Ureter (tissue), 1 donor: ENCODE measurements at places on chromosomes 12 and 14. TPM values are rescaled to one million over a fixed set of nuclear protein-coding genes. Genes with fewer than 3 reads are reported as not detected.

STYK1 gene
- 13.2 TPM for total RNA-seq

HCAR3 gene
- total RNA-seq, result 12.3 TPM

SIX4 gene
- 7.3 TPM for total RNA-seq

GNPTAB gene
- total RNA-seq, result 57.0 TPM

NKX2-1 gene
- not detected for total RNA-seq

CEBPE gene
- not detected for total RNA-seq

SLC38A4 gene
- 37.1 TPM for total RNA-seq

OR4E2 gene
- not detected for total RNA-seq

LRRIQ1 gene
- total RNA-seq, result 3.2 TPM

NDRG2 gene
- total RNA-seq, result 188 TPM

RCOR1 gene
- 21.9 TPM for total RNA-seq

KLRC1 gene
- total RNA-seq, result 3.3 TPM

RDH12 gene
- 0.21 TPM for total RNA-seq

FGF6 gene
- not detected for total RNA-seq

GLT8D2 gene
- 13.3 TPM for total RNA-seq
